ENCODE measurements at places on chromosomes 1 and 21.

DNA sequence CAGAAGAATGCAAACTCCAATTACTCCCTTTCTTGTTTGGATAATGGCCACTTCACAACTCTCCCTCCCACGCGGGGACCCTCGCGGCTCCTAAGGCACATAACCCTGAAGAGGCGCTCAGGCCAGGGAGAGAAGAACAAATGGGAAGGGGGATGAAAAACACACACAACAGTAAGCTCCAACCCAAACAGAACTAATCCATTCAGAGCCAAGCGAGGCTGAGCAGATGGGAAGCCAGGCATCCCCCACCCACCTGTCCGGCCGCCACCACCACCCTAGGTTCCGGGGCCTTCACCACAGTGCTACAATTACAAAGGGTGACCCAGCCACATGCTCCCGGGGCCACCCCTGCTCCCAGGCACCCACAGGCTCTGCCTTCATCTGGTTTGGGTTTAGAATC is 101.5 kb downstream of the MRPL37 start:
- no peak for DNase-seq

DNA sequence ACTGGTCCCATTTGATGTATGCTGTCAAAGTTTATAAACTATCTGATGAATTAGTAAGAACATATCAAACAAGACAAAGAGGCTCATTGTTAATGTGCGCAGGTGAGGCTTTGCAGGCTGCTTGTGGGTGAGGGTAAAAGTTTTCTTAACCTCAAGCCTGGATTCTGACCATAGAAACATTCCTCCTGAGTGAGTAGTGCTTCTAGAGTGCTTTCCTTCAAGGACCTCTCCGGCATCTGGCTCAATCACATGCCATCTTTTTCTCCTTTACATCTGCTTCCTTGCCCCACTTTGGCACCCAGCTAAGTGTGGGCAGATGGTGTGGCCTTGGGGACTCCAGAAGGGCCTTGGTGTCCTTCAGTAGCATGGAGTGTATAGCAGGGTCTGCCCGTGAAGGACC is 104.0 kb downstream of the ROR1 start:
- DNase-seq: no peak

DNA sequence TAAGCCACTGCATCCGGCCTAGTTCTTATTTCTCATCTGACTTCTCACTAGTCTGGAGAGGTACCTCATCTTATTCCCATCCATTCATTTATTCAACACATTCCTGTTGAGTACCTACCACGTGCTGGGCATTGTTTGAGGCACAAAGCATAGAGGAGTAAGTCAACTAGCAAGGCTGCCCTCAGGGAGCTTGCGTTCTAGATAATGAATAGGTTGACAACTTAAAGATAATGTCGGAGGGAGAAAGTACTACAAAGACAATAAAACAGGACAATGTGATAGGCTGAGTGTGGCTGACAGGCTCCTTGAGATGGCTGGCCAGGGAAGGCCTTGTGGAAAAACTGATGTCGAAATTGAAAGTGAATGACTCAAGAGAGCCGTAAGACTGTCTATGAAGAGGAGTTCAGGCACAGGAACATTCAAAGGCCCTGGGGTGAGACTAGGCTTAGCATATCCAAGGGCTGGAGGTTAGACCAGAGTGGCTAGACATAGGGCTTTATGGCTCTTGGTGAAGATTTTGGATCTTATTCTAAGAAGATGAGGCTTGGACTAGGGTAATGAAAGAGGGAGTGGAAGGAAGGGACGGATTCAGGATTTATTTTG is 18.3 kb downstream of the SPATA21 start:
- no peak for DNase-seq

DNA sequence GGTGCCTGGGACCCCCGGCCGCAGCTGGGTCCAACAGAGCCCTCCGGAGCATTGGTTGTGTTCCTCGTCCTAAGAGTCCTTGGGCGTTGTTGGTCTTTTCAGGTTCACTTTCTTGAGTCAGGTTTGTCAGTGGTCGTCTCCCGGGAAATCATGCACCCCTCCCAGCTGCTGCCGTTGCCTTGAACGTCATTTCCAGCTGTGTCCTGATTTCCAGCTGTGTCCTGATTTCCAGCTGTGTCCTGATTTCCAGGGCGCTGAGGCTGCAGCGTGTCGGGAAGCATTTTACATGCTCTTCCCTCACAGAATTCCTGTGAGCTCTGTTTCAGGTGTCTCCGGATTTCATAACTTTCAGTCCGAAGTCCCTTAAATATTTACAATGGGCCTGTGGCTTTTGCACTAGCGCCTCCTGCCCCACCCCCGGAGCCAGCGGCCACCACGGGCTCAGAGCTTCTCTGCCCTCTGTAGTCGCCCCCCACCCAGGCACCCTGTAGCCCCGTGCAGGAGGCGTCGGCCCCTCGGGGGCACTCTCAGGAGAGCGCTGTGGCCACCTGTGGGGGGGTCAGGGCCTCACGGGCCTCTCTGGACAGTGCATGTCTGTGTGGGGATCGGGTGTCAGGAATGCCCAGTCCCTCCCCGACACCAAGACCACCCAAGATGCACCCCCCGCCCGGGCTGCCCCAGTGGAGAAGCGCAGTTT is 66.7 kb downstream of the COL18A1 start:
- DNase-seq: no peak

DNA sequence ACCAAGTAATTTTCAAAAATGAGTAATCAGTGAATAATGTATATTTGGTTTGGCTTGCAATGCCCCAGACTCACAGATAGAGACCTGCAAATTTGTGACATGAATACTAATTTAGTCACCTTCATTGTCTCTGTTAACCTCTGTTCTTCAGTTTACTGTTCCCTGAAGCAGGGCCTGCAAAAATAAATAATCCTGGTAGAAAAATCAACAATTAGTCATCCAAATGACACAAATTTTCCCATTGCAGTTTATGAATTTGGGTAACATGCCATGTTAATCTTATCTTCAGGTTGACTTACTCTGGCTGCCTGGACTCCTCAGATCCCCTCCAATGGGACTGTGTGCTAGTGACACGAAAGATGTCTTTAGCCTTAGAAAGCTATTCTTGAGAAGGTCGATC is 289.5 kb downstream of the PAPPA2 start:
- no peak for DNase-seq

GRCh38 chr1:209597499-209597898 is 14.0 kb downstream of the CAMK1G start:
- DNase-seq: no peak

DNA sequence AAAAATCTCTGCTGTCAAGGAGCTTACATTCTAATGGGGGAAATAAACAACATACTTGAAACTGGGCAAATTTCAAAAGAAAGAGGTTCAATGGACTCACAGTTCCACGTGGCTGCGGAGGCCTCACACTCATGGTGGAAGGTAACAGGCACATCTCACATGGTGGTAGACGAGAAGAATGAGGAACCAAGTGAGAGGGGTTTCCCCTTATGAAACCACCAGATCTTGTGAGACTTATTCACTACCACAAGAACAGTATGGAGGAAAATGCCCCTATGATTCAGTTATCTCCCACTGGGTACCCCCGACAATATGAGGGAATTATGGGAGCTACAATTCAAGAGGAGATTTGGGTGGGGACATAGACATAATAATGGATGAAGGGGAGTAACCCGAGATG is 226.4 kb downstream of the ZP4 start:
- DNase-seq: no peak

DNA sequence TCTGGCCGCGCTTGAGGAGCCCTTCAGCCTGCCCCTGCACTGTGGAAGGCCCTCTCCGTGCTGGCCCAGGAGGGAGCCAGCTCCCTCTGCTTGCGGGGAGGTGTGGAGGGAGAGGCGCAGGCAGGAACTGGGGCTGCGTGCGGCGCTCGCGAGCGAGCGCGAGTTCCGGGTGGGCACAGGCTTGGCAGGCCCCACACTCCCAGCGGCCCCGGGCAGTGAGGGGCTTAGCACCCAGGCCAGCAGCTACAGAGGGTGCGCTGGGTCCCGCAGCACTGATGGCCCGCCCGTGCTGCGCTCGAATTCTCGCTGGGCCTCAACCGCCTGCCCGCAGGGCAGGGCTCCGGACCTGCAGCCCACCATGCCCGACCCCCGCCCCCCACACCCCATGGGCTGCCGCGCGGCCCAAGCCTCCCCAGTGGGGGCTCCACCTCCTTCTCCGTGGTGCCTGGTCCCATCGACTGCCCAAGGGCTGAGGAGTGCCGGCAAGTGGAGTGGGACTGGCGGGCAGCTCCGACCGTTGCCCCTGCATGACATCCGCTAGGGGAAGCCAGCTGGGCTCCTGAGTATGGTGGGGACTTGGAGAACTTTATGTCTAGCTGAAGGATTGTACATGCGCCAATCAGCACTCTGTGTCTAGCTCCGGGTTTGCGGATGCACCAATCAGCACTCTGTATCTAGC is 46.0 kb downstream of the COL24A1 start:
- no peak for DNase-seq
